ENCODE measurements at places on chromosomes 13 and 19. TPM values are rescaled to one million over a fixed set of nuclear protein-coding genes. Genes with fewer than 3 reads are reported as not detected.
A peak's percentile ranks its signal among the peaks of the same experiment; 100 is the strongest.

DNA sequence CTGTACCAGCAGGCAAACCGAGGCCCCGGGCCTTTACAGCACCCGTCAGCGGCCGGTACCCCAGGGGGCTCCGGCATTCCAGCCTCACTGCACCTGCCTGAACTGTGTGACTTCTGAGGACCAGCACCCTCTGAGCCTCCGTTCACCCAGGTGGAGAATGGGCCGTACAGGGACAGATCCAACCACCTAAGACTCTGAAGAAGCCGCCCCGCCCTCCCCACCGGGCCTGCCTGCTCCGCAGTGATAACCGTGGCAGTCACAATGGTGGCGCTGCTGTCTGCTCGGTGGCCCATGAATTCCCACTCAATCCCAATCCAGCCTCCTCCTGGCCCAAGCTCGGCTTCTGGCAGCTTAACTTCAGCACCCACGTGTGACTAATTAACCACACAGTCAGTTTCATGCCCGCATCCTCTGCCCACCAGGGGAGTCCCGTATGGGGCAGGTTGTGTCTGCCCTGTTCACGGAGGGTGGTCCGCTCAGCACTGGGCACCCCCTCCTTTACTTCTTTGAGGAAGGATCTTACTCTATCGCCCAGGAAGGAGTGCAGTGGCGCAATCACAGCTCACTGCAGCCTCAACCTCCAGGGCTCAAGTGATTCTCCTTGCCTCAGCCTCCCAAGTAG is 3.4 kb downstream of the TCF3 start:
- no peak for DNase-seq

GRCh38 chr13:80590551-80590950 is 249.6 kb upstream of the SPRY2 start:
- no peak for DNase-seq

DNA sequence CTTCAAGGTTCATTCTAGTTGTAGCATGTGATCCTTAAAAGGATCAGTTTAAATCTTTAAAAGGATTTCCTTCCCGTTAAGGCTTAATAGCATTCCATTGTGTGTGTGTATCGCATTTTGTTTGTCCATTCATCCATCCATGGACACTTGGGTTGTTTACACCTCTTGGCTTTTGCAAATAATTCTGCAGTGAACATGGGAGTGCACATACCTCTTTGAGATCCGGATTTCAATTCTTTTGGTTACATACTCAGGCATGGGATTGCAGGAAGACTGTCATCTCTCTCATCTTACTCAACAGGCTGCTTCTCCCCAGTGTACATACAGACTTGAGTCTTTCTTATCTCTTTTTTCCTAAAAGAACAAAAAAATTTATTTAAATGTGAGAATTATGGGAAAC is 1.2 kb downstream of the RNF113B start:
- DNase-seq: no peak

- no peak for DNase-seq
Measured at GRCh38 chr19:12111176-12111575, 29.0 kb downstream of the ZNF20 start.

DNA sequence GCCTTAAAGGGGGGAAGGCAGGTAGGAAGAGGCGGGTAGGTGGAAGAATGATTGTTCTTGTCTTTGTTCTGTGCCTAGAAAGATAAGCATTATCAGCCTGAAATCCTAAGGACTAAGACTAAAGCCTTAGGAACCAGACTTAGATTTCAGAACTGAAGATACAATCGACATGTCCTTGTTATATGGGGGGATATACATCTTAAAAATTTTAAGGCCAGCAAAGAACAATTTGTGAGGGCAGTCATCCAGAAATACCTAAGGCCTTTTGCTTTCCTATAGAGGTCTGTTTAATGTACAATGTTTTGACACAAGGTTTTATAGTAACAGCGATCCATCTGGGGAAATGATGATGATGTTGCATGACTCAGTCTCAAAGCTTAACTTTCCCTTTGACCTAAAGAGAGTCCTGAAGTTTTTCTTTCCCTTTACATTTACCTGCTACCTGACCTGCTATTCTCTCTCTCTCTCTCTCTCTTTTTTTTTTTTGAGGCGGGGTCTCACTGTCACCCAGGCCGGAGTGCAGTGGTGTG is 20.2 kb upstream of the CEACAM6 start:
- no peak for DNase-seq

DNA sequence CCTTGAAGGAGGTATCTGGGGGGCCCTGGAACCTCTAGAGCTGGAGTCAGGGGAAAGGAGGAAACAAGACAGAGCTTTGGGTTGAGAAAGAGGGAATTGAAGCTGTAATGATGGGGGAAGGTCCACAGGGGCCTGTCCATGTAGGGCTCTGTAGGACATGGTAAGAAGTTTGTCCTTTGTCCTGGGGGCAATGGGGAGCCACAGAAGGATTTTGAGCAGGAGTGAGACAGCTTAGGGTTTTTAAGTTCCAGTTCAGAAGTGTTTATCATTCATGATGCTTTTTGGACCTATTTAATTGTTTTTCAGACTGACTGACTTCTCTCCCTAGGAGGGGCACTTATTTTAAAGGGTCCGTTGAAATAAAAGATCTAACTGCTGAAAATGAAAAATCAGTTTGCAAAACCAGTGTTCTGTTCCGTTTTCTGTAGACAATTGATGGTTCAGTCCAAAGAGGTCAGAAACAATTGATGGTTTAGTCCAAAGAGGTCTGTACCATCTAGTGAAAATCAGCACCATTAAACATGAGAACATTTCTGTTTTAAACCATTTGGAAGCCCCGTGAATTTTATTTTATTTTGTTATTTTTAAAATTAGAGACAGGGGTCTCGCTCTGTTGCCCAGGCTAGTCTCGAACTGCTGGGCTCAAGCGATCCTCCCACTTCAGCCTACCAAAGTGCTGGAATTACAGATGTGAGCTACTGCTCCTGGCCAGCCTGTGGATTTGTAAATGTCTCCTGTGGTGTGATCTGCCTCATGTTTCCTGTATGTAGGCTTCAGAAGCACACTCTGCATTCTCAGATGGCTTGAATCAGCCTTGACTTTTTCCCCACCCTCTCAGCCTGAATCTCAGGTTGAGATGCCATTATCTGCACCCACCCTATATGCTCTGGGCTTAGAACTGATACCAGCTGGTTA is 8.4 kb downstream of the PLD3 start:
- DNase-seq: no peak

DNA sequence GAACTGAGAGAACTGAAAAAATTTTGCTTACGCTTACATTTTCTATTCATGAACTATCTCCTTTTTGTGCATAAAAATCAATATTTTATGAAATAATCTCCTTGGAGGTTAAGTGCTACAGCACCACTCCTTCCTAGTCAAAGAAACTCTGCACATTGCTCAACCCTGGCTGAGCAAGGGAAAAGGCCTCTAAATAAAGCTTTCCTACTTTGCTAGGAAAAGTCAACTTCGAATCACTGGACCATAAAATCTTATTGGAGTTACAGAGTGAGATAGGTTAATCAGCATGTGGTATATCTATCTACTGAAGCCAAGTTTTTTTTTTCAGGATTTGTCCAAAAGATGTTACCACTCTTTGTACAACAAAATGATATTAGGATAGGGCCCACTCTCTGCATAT is 57.5 kb upstream of the HMGB1 start:
- no peak for DNase-seq

GRCh38 chr13:22960827-22961226 is 220.0 kb upstream of the SGCG start:
- DNase-seq: no peak

GRCh38 chr19:7550987-7551761 is 15.7 kb downstream of the PNPLA6 start:
- DNase-seq: no peak

GRCh38 chr19:31583148-31583547 is 233.9 kb upstream of the TSHZ3 start:
- no peak for DNase-seq

DNA sequence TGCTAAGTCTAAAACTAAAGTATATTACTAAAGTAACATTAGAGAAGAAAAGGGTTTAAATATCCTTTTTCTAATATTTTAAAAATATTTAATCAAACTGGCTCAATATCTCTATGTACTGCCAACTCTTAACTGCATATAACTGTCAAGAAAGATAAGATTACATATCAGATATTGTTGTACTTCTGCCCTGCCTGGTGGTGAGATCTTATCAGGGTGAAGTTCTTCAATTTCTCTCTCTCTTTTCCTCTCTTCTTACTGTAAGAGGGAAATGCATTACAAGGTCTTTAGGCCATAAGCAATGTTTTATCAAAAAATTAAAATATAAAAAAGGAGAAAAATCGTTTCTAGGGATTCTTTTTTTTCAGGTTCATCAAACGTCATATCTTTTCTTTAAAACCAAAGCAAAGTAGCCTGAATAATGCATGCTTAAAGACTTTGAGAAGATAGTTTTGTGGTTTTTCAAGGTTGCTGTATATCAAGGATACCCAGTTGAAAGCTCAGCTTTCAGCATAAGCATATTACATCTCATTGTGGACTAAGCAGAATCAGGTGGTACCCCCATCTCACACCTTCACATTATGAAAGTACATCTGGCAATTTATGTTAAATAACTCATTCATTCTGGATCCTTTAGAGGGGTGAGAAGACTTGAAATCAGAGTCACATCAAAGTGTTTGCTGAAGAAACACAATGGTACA is 1625.7 kb upstream of the SLC10A2 start:
- no peak for DNase-seq

GRCh38 chr19:14611051-14611450 is 28.2 kb downstream of the CLEC17A start:
- DNase-seq: no peak

- no peak for DNase-seq
Measured at GRCh38 chr19:45778010-45778661, 4.2 kb downstream of the DMPK start.

- DNase-seq: no peak
Measured at GRCh38 chr13:56009418-56009817, 1131.3 kb upstream of the PRR20A start.

GRCh38 chr19:36081894-36082293 is 27.2 kb downstream of the WDR62 start:
- DNase-seq: no peak

GRCh38 chr13:78160793-78161192 is 242.2 kb upstream of the EDNRB start:
- peak; percentile 16 for DNase-seq

DNA sequence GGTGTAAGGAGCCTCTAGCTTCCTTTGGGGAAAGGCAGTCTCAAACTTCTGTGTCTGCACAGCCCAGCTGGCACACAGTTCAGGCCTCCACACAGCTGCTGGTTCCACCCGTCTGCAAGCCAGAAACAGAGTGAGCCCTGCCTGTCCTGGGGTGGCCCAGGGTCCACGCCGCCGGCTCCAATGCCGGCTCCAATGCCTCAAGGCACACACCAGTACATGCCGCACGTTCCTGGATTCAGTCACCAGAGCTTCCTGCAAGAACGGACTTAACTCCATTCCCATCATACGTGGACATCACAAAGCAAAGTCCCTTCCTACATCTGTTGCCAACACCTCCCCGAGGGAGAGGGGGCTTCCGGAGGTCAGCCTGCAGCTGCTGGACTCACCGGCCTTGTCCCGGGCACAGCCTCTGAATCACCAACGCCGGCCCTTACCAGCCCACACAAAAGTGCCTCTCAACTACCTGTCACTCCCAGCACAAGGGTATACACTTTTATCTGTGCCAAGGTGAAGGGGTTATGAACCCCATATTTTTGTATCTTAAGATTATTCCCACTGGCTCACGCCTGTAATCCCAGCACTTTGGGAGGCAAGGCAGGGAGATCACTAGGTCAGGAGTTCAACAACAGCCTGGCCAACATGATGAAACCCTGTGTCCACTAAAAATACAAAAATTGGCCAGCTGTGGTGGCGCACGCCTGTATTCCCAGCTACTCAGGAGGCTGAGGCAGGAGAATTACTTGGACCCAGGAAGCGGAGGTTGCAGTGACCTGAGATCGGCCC is 8.5 kb downstream of the SH3GL1 start:
- no peak for DNase-seq

- DNase-seq: no peak
Measured at GRCh38 chr13:82092312-82092711, 1751.4 kb upstream of the SPRY2 start.

DNA sequence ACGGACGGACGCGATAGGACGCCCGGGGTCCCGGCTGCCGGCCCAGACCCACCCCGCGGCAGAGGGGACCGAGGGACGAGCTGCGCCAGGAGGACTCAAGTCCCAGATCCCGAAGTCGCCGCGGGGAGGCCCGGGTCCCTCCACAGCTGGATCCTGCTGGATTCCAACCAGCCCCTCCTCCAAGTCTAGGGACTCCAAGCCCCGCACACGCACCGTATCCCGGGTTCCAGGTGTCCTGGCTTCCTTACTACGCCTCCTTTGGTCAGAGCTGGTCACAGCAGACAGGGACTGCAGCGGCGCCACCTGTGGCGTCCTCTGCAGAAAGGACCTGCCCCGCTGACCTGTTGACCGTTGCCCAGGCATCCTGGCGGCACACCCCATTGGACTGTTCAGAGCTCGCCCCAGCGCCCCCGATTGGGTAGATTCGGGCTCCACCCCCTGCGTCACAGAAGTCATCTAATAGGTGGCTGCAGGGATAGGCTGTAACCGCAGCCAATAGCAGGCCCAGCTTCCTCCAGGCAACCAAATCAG is 29.0 kb upstream of the ZNF709 start:
- DNase-seq: no peak

DNA sequence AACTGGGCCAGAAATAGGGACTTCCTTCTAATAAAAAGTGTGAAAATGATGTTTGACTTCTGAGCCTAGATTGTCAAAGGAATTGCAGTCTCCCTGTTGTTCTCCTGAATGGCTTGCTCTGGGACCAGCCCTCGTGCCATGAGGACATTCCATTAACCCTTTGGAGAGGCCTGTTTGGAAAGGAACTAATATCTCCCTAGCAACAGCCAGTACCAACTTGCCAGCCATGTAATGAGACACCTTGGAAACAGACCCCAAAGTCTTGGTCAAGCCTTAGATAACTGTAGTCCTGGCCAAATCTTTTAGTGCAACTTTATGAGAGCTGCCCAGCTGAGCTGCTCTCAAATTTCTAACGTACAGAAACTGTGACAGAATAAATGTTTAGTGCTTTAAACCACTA is 8.2 kb upstream of the SIAH3 start:
- peak; percentile 26 for DNase-seq

DNA sequence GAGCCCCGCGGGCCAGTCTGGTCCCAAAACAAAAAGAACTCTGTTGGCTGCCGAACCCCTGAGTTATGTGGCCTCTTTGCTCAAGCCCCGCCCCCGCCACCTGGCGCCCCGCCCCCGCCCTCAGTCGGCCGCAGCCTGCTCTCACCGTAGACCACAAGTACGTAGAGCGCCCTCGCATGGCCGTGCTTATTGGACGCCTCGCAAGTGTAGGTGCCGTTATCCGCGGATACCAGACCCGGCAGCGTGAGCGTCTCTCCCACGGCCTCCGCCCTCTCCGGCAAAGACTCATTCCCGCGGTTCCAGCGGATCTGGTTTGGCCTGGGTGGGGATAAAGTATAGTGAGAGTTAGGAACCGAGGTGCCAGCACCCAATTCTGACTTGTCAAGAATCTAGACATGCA is 5.5 kb upstream of the ZNF428 start:
- peak; percentile 46 for DNase-seq

- no peak for DNase-seq
Measured at GRCh38 chr13:69566104-69566716, 541.4 kb upstream of the ATXN8OS start.

Gene BRME1
- 0.68 TPM for total RNA-seq

Gene CCDC8
- total RNA-seq: 41.6 TPM

Gene SKA3
- total RNA-seq: 23.4 TPM

Gene ZNF470
- 3.1 TPM for total RNA-seq

Gene SLITRK1
- not detected for total RNA-seq

Gene ASF1B
- 30.4 TPM for total RNA-seq

Gene IZUMO4
- 2.0 TPM for total RNA-seq

Measured in foreskin keratinocyte (primary cell).